Stimulated activated CD4-positive, alpha-beta T cell treated with anti-CD3 and anti-CD28 coated beads, Interleukin-1b, Interleukin-23, amount 100 ng/mL, for 1 hour (primary cell): ENCODE measurements at places on chromosomes 3 and 15.

- no peak for DNase-seq
Measured at GRCh38 chr3:43957553-43957952, 266.8 kb downstream of the ABHD5 start.

DNA sequence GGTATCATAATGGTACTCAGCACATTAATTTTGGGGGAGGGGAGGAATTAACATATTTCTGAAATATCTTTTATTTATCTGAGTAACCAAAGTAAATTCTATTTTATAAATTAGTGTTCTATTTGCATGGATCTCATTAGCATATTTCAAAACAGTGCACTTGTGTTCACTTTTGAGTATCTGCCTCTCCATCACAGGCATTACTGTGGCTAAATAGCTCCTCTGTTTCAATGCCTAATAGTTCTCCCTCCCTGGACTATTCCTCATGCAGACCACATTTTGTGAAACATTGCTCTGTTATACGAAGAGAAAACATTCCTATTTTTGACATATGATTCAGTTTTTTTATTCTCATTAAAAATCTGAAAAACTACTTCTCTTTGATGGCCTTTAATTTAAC lies 1127.8 kb downstream of the TUSC7 start:
- DNase-seq: no peak

- DNase-seq: no peak
Measured at GRCh38 chr15:25947323-25948314, 84.5 kb upstream of the ATP10A start.

DNA sequence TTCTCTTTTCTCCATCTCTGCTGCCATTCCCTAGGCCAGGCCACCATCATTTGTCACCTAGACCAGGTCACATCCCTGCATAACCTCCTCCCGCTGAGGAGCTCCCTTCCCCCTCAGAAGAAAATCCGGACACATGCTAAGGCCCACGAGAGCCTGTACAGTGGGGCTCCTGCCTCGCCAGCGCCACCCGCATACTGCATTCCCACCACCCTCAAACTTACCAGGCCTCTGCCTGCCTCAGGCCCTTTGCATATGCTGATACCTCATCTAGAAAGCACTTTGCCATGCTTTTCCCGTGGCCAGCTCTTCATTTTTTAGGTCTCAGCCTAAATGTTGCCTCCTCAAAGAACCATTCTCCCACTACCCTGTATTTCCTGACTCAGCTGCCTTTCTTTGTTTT lies 220.1 kb upstream of the CTDSPL start:
- DNase-seq: no peak

DNA sequence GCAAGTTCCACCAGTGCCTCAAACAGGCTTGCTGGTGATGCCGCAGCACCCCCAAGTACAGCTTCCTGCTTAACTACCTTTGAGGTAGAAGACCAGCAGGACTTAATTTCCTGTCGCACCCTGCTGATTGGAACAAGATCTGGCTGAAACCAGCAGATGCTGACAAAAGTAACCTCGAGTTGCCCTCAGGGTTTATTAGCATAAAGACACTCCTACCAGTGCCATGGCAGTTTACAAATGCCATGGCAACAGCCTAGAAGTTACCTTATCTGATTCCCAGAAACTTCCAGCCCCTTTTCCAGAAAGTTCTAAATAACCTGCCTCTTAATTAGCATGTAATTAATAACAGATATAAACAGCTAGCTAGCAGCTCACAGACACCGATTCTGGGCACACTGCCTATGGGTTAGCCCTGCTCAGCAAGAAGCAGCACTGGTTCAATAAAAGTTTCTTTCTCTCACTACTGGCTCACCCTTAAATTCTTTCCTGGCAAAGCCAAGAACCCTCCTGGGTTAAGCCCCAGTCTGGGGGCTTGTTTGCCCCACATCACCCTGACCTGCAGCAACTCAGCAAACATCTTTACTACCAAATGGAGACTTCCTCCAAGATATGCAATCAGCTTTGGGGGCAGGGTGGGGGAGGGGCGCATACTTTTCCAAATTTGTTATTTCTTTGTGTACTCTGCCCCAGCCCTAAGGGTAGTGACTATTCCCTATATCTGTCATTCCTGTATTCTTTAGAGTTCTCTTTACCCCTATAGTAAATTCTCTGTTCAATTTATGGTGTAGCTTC lies 54.2 kb downstream of the MAP4 start:
- DNase-seq: peak; percentile 1

DNA sequence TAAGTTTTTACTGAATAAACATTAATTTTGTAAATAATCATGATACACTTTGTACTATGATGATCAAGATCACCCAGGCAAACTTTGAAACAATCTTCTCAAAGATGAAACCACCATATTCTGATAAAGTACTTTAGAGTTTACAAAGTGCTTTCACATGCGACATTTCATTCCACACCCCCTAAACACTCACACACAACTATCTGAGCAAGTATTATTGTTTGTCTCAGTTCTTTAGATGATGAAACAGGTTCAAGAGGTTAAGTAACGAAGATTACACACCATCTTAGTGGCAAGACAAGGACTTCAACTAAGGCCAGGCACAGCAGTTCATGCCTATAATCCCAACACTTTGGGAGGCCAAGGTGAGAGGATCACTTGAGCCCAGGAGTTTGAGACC lies 37.6 kb downstream of the ZNF148 start:
- no peak for DNase-seq

- DNase-seq: no peak
Measured at GRCh38 chr15:42130246-42130986, 26.0 kb downstream of the PLA2G4F start.

GRCh38 chr3:64224826-64225610 lies at the start of gene PRICKLE2:
PRICKLE2 (minus strand) TSS chr3:64225466; CDS start chr3:64198927, 26,539 bp downstream.
- DNase-seq: no peak

DNA sequence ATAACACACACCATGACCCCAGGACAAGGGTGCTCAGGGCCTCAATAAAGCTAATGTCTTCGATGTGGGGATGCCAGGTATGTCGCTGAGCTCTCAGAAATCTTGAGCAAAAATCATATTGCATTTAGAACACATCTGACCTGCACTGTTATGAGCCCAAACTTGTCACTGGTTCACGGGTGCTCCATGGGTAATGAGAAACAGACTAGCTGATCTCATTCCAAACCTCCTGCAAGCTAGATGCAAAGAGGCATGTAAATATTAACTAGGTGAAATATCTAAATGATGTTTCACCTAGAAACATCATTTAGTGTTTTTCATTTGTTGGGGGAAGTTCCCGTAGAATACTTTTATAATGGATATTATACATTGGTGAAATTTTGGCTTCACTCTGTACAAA lies 549.4 kb downstream of the OCA2 start:
- DNase-seq: no peak

GRCh38 chr3:193508108-193508507 lies 46.6 kb downstream of the ATP13A4 start:
- no peak for DNase-seq

GRCh38 chr3:160006282-160007163 lies 17.9 kb downstream of the IL12A start:
- no peak for DNase-seq

GRCh38 chr3:12948371-12948770 lies 107.0 kb upstream of the RPL32 start:
- no peak for DNase-seq

DNA sequence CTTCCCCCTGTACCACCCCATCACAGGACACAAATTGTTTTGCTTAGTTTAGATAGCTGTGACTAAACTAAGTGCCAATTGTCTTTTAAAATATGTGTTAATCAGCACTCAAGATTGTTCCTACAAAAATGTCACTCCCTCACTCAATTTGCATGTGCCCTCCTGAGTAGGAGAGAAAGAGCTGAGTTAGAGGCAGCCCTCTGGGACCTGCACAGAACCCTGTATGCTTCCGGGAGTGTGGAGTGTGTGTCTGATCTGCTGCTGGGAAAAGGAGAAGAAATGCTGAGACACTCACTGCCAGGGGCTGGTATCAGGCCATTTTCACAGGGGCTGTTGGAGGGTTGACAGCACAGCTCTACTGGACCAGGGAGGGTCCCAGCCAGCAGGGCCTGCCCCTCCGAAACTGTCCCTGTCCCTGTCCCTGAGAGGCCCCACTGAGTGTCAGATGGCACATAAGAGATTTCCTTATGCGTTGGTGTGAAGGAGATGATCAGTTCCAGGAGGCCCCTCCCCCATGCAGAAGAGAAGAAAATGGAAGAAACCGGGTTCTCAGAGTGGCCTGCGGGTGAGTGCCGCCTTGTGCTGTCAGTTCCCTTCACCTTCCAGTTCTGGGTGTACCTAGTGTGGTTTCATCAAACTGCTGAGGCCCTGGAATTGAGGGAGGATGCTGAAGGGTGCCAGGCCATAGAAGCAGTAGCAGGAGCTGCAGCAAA lies 3.9 kb upstream of the B3GNT5 start:
- no peak for DNase-seq

DNA sequence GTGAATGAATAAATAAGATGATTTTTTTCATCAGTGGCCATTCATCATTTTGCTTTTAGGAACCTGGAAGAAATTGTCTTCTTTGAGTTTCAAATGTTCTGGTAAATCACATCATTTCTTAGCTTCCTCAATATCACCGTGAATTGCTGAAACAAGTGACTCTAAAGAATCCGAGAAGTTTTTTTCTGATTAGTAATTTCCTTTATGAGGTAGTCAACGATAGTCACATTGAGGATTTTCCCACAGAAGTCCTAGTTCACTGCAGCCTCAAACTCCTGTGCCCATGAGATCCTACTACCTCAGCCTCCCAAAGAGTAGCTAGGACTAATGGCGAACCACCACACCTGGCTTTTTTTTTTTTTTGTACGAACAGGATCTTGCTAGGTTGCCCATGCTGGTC lies 3.6 kb upstream of the TMPRSS7 start:
- no peak for DNase-seq

- DNase-seq: no peak
Measured at GRCh38 chr3:151751161-151751560, 17.4 kb downstream of the AADACL2 start.

DNA sequence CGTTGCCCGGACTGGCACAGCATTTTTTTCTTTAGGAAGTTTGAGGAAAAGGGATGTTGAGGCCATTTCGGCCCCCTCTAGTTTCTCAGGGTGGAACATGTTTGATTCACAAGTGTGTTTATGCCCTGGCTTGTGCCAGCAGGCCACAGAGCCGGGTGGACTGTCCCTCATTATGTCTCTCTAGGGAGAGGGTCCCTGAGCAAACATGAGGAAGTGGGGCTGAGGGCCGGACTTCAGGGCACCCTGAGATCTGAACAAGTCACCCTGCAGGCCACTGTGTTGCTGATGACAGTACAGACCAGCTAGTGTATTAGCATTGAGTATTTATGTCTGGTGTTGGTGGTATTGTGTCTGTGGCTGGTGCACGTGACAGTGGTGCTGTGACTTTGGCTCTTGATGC lies 34.9 kb downstream of the RNU5B-1 start:
- no peak for DNase-seq

DNA sequence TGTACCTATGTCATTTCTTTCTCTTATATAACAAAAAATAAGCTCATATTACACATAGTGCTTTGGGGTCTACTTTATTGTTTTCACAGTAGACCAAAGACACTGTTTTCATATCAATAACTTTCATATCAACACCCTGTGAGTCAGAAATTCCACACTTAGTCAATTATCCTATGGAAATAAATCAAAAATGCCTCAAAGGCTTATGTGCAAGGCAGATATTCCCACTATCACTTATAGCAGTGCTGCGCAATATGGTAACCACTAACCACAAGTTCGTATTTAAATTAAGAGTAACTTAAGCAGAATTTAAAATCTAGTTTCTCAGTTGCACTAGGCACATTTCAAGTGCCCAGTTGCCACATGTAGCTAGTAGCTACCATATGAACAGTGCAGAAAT lies 15.9 kb downstream of the SCG3 start:
- DNase-seq: no peak

GRCh38 chr3:131474115-131474514 lies 28.7 kb downstream of the MRPL3 start:
- no peak for DNase-seq

GRCh38 chr15:40047415-40048210 lies 8.6 kb upstream of the SRP14 start:
- DNase-seq: no peak

DNA sequence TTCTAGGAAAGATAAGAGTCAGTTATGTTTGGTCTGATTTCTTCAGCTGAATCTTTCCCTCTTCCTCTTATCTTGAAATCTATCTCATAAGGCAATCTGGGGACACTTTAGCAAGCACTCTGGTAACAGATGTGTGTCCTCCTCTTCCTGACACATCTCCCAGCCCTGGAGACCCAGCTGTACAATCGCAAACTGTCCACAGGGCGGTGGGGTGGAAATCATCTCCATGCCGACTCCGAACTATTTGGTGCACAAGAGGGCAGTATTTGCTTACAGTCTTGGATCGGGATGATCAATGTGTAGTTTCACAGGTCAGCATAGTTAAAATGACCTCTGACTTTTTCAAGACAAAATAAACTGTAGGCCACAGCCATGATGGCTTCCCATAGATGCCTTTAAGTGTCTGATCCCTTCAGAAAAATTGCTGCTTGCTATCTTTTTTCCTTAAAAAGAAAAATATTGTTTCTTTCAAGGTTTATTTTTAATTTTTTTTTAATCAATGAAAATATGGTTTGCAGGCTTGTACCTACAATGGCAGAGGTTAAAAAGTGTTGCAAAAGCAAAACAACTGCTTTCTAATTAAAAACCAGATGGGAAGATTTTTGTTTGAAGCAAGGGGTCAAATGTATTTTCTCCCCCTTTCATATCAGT lies 17.7 kb downstream of the EEFSEC start:
- DNase-seq: no peak

GRCh38 chr15:63999177-63999576 lies 47.1 kb downstream of the DAPK2 start:
- no peak for DNase-seq

- no peak for DNase-seq
Measured at GRCh38 chr3:87791248-87792027, 267.4 kb downstream of the CGGBP1 start.

DNA sequence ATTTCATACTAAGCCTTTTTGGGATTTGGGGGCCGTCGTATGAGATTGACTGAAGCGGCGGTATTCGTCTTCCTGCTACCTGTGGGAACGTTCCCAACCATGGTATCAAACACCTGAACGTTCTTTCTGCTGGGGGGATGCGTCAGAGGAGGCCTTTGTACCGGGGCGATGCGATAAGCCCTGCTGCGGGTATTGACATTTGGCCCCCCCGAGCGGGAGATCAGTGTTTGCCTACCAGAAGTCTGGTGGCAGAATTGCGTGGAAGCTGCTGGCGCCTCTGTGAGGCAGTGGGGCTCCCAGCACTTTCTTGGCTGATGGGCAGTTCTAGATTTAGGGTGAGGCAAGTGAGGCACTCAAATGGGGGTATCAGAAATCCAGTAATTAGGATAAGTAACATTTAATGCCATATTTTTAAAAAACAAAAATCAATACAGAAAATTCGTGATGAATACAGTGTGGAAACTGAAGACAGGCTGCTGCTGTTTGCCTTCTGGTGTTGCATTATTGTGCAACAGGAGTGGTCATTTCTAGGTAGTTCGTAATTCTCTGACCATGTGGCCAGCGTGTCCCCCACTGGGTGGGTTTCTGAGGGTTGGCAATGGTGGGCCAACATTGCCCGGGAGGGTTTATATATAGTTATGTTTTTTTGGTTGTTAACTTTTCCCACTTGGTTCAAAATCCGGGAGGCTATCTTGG lies 12.7 kb downstream of the TRPM1 start:
- DNase-seq: no peak
